Kidney glomerular epithelial cell (primary cell): ENCODE measurements at places on chromosomes 11 and 22.

GRCh38 chr11:107249054-107249453 lies 208.6 kb downstream of the CWF19L2 start:
- DNase-seq, result no peak

- no peak for DNase-seq
Measured at GRCh38 chr22:17896586-17896985, 122.3 kb upstream of the BID start.

DNA sequence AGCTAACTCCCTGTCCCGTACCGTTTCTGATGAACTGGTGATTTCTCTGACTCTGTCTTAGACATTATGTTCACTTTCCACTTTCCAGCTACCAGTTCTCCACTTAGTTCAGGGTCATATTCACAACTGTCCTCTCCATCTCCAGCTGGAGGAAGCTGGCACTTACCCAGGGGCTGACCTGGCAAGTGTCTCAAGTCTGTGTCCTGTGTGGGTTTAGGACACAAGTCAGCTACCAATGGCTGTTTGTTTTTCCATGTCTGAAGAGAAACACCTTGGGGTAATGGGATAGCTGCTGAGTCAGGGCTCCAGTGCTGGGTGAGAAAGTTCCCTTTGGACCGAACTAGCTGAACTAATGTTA lies 134.4 kb downstream of the CSNK2A3 start:
- DNase-seq, result no peak

GRCh38 chr11:73528483-73529203 lies 69.3 kb downstream of the FAM168A start:
- DNase-seq, result peak; percentile 31

- peak; percentile 36 for DNase-seq
Measured at GRCh38 chr11:85627332-85627997, at the start of gene DLG2. TSS of gene DLG2 (minus strand) at chr11:85627344.

DNA sequence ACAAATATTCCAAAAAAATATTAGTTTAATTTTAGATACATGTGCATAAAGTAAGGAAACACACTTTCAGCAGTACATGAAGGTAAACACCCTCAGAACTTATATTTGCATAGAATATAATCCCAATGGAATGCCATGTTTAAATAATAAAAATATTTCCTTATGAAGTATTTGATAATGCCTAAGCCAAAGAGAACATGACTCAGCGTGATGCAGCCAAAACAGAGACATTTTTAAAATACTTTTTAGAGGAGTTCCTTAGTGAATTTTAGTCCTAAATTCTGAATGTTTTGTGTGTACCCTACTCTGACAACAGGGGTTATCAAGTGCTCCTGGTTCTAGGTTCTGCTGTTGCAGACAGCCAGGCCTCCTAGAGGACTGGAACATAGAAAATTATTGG lies 39.1 kb upstream of the POU2AF2 start:
- DNase-seq, result no peak

GRCh38 chr22:19607192-19608002 lies 83.2 kb upstream of the CLDN5 start:
- no peak for DNase-seq

- DNase-seq, result no peak
Measured at GRCh38 chr11:47928426-47928825, 51.9 kb upstream of the PTPRJ start.

DNA sequence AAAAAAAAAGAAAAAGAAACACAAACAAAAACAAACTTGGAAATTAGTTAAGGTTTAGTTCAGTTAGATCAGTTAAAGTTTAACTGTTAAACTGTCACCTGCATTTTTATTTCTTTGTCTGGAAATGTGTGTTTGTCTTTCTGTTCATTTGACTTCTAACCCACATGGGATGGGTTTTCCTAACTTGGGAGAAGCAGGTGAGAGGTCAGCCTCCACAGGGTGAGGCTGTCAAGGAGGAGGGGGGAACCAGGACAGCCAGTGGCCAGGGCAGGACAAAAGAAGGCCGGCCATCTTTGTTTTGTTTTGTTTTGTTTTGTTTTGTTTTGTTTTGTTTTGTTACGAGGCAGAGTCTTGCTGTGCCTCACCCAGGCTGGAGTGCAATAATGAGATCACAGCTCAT lies 13.4 kb upstream of the GCAT start:
- no peak for DNase-seq

- no peak for DNase-seq
Measured at GRCh38 chr11:86893235-86893634, 62.0 kb downstream of the FZD4 start.

- DNase-seq, result no peak
Measured at GRCh38 chr22:31089160-31090100, 8.3 kb downstream of the SMTN start.

GRCh38 chr22:22895776-22896445 lies 8.3 kb downstream of the IGLL5 start:
- no peak for DNase-seq

DNA sequence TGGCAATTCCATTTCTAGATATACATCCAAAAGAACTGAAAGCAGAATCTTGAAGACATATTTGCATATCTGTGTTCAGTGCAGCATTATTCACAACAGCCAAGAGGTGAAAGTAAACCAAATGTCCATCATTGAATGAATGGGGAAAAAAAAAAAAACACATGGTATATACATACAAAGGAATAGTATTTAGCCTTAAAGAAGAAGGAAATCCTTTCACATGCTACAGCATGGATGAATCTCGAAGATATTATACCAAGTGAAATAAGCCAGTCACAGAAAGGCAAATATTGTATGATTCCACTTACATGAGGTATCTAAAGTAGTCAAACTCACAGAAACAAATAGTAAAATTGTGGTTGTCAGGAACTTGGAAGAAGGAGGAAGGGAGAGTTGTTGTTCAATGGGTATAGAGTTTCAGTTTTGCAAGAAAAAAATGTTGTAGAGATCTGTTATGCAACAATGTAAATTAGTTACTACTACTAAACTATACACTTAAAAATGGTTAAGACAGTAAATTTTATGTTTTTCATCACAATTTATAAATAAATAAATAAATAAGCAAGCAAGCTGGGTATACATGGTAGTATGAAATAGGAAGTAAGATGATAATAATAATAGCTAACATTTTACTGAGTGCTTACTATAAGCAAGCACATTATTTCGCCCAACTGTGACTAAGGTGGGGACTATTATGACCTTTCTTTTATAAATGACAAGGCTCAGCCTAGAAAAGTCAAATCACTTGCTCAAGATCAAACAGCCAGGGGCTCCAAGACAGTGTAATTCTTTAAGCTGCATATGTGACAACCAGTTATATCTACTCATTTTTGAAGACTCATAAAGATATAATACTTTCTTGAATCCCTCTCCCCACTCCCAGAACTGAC lies 50.0 kb downstream of the FAM168A start:
- no peak for DNase-seq

- DNase-seq, result no peak
Measured at GRCh38 chr11:34928960-34929680, 12.7 kb downstream of the PDHX start.
